Amygdala (tissue), 56 donors: ENCODE measurements at places on chromosomes 11 and 22.

DNA sequence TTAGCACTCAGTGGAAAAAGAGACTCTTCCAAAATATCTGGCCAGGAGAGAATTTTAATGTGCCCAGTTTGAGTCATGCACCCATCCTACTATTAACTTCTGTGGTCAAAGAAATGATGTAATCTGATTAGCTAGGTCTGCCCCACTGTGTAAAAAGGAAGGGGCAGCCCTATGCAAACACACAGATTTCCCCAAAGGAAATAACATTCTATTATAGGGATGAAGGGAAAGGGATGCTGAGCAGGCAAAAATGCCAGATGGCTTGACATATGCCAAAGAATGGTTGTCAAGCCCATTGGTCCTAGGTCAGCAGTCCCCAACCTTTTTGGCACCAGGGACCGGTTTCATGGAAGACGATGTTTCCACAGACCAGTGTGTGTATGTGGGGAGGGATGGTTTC, 43.3 kb upstream of the PAK1 start:
- DNase-seq = no peak

DNA sequence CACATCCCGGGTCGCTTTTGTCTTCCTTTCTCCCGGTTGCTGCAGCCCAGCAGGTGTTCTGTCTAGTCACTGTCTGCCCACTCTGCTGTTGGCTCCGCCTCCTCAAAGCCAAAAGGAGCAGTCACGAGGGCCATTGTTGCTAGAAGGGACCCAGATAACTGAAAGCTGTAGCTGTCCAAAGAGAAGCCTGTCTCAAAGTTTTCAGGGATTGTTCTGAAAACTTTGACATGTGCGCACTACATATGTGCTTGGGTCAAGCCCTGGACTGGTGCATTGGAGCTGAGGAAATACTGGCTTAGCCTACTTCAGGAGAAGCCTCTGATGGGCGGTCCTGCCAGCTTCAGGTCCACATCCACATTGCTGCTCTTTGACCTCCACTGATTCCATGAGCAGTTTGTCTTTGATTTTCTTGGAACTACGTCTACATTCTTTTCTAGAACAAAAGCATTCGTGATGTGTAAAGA, 8.8 kb upstream of the OR2AT4 start:
- no peak for DNase-seq

- DNase-seq = no peak
Observed at GRCh38 chr11:130769782-130770535, 146.3 kb downstream of the SNX19 start.

DNA sequence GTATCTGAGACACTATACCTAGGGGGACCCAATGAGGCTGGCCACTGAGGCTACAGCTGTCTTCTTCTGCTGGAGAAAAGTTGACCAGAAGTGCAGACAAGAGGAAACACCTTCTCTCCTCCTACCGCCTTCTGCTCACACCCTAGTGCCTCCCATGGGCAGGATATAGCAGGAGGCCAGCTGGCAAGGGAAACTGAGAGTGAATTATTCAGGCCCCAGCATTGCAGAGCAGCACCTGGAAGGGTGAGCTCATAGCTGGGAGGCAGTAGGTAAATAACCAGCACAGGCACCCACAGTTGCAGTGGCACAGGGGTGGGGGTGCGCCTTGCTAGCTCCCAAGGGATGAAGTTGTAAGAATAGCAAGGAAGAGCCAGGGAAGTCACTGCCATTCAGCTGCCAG, 267.4 kb upstream of the NCAM1 start:
- no peak for DNase-seq

DNA sequence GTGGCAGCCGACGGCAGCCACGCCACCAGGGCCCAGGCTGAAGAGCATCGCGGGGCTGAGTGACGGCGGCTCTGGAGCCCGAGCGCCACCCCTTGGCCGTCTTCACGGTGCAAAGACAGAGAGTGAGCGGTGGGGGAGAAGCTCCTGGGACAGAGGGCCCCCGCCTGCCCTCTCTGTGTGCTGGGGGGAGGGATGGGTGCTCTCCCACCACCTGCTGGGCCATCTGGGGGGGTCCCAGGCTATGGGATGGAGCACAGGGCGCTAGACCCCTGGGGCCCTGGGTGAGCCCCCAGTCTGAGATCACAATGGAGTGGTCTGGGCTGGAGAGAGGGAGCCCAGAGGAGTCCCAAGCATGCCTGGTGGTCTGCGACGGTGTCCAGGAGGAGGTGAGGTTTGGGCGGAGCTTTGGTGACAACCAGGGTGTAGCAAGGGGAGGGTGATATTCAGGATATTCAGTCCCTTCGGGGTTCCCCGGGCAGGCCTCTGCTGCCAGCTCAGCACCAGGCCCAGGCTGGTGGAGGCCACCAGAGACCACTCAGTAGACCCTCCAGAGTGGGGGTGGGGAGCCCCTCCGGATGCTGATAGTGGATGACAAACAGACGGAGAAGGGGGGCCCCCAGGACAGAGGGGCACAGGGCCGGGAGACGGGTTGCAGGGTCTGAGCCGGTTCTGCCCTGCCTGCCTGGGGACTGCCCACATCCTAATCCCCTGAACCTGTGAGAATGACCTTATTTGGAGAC, 78.1 kb upstream of the PRR5 start:
- no peak for DNase-seq

DNA sequence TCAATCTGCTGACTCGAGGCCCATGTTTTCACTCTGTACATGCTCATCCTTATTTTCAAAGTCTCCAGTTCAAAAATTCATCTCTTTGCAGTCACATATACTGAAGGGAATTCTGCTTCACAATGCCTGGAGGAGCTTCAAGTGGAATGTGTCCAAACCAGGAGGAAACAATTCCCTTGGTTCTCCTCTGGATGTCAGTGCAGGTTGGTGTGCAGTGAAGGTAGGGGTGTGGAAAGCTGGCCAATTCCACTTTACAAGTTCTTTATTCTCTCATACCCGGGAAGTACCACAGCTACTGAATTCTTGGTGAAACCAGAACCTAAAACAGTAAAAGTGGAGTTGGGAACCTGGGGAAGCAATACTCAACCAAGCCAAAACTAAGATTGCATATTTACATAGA, 57.3 kb downstream of the BDNF start:
- DNase-seq = no peak

DNA sequence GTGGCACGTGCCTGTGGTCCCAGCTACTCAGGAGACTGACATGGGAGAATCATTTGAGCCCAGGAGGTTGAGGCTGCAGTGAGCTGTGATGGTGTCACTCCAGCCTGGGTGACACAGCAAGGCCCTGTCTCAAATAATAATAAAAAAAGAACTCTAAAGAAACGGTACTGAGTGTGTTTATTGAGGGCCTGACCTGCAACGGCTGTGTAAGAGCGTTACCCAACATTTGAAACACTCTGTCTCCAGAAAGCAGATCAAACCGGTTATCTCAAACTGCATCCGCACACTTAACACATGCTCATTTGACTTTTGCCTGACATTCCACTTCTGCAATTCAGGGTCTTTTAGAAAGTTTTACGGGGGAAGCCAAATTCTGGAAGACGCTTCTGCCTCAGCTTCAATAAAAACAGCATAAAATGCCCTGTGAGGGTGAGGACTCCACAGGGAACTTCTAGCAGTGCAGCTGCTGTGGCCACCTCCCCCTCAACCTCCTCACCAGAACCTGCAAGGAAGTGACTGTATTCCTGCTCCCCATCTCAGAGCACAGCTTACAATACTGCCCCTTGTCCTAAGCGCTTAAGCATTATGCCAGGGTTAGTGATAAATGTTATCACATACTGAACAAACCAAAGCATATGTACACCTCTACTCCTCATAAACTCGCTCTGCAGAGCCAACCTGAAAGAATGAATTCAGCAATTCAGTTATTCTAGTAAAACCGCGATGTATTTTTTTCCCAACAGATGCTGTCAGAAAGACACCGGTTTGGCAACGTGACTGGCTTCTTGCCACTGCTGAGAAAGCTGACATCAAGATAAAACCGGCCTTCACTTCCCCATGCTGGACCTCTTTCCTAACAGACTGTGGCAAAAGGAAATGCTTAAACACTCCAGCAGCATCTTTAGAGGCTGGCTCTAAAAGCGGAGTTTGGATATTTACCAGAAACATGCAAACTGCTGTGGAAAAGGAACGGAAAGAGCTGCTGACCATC, 52.2 kb downstream of the PRDM10 start:
- peak; percentile 16 for DNase-seq

DNA sequence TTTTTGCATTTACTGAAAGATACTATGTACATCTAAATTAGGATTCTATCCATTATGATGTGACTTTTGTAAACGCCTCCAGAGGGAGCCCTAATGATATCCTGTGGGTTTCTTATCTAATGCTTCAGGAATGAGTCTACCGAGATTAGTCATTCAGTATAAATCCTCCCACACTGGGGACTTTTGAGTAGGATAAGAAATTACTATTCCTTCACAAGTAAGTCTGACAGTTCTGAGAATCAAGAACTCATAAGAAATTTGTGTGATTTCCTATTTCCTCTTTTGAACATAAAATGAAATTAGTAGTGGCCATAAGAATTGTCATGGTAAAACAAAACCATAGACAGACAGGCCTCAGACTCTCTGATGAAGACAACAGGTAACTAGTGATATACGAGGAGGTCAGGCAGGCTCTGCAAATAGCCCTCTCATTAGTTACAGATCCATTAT, 10.0 kb upstream of the OR5M1 start:
- no peak for DNase-seq

DNA sequence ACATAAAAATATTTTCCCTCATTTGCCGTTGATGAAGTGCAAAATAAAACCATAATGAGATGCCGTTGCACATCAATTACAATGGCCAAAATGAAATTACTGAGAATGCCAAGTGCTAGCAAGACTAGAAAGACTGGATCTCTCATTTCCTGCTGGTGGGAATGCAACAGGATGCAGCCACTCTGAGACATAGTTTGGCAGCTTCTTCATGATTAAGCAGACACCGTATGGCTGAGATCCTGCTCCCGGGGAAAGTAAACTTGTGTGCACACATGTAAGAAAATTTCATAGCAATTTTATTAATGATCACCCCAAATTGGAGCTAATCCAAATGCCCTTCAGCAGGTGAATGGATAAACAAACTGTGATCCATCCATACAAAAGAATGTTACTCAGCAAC, 1013.2 kb downstream of the TBC1D22A start:
- no peak for DNase-seq

DNA sequence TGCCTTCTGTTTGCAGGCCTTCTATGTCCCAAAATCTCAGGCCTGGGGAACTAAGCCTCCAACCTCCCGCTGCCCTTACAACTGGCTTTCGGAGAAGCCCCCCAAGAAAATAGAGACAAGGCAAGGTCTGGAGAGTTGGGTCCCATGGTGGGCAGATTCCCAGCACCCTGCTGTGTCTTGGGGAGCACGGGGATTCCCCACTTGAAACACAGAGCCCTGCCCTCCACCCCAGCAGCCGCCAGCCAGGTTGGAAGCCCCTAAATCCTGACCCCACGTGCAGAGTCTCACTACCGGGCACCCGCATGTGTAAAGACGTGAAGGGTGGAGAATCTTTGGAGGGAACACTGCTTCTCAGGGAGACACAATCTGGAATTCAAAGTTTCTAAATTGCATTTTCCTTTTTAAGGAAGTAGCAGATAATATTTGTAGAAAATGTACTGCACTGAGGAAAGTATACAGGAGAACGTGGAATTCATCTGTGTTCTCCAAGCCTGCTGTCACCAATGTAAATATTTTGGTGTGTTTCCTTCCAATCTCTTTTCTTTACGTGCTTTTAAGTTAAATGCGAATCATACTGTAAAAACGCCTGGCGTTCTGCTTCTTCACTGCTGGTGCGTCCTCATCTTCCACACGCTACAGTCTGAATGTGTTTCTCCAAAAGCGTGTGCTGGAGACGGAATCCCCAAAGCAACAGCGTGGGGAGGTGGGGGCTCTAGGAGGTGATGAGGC, 220.9 kb downstream of the BRD1 start:
- DNase-seq = no peak

- no peak for DNase-seq
Observed at GRCh38 chr11:35580397-35580781, 37.9 kb upstream of the FJX1 start.

DNA sequence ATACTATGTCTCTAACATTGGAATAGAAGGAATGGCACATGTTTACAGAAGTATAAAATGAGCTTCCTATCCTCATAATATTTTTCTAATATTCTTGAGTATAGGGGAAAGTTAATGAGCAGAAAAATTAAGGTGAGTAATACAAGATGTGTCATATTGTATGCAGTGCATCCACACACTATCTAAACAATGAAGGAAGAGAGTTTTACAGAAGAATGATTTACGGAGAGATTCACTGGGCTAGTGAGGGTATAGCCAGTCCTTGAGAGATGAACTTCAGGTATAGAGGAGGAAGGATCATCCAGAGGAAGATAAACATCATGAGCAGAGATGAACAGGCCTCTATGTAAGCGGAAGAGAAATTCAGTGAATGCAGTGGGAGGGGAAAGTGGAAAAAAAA, 569.0 kb downstream of the CNTN5 start:
- no peak for DNase-seq

GRCh38 chr11:134555510-134555909, 143.5 kb upstream of the B3GAT1 start:
- DNase-seq = no peak

GRCh38 chr11:17564687-17565042, 17.6 kb downstream of the OTOG start:
- DNase-seq = no peak

- DNase-seq = no peak
Observed at GRCh38 chr22:38317995-38318715, 922 bp upstream of the CSNK1E start.

- no peak for DNase-seq
Observed at GRCh38 chr11:70760416-70761020, 362.2 kb downstream of the CTTN start.

- DNase-seq = no peak
Observed at GRCh38 chr11:92811341-92811740, 158.1 kb upstream of the MTNR1B start.

DNA sequence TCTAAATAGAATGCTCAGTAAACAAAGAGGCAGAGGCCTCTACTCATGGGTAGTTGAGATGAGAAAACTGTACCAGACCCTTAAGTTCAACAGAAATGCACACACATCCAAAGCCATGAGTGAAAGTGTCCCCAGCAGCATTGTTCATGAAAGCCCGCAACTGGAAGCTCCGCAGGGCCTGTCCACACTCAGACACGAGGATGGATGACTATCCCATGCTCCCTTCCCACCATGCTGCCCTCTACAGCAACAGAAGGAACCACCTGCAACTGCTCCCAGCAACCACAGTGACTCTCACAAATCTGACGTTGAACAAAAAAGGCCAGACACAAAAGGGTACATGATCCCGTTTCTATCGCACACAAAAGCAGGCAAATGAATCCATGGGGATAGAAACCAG, 76.9 kb upstream of the ANO1 start:
- DNase-seq = no peak

DNA sequence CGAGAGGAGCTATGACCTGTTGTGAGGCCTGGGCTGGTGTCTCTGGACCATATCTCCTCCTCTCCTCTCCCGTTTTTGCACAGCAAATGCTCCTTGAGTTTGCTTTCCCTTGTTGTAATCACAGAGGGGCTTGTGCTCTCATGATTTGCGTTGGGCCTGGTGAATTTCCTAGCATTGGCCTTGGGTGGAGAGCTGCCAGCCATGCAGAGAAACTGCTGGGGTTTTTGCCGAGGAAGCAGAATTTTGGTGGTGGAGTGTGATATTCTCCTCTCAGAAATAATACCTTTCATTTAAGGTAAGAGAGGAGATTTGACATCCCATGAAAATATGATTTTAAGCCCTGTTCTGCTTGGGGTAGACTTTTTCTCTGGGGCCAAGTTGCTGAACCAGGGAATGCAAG, 175.7 kb upstream of the CADM1 start:
- DNase-seq = no peak

GRCh38 chr11:104594228-104594958, 303.9 kb downstream of the CASP12 start:
- no peak for DNase-seq

- DNase-seq = no peak
Observed at GRCh38 chr11:120674542-120674941, 163.0 kb downstream of the GRIK4 start.

GRCh38 chr11:72024069-72024754, 25.5 kb downstream of the IL18BP start:
- no peak for DNase-seq
